ENCODE measurements at places on chromosomes 1 and 21.

DNA sequence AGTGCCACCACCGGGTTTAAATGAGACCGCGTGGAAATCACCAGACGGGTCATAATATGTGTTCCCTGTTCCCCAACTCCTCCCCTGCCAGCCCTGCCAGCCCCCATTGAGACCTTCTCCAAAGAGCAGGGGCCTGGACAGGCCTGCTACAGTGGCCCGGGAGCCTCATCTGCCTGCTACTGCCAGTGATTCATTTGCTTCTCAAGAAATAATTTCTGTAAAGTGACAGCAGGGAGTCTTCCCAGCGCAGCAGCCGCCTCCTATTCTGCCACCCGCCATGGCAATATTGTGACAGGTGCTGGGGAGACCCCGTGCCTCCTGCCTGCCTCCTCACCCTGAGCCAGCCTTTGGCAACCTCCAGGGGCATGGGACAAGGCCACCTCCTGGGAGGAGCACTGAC is 8.9 kb downstream of the IFFO2 start:
- no peak for DNase-seq

DNA sequence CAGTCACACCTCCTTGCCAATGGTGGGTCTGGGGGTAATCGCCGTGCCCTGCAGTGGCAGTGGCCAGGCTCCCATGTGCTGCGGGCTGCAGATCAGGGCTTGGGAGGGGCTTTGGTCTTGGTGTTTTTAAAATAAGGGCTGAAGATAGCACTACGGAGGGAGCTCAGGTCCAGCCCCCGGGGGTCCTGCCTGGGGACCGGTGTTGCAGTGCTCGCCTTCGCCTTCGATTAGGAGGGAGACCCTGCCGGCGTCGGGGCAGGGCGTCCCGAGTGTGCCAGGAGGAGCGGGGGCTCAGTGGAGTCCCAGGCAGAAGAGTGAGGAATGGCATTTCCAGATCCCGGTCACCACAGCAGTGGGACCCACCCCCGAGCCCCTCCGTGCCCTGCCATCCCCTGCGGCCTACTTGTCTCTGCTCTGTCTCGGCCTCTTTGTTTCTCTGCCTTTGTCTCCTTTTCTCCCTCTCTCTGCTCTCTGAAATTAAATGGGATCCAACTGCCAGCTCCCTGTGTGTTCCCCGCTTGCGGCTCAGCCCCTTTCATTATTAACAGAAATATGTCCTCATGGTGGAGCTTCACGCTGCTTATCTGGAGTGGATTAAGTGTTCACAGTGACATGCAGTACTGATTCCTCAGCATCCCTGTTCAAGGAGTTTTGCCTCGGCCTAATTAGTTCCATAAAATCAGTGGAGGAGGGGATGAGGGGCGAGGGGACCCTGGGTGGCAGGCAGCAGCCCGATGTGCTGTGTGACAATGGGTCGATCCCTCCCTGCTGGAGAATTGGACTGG is 44.4 kb downstream of the DMRTB1 start:
- DNase-seq, result no peak

- DNase-seq, result no peak
Measured at GRCh38 chr21:35932232-35932911, 128.0 kb downstream of the SETD4 start.

DNA sequence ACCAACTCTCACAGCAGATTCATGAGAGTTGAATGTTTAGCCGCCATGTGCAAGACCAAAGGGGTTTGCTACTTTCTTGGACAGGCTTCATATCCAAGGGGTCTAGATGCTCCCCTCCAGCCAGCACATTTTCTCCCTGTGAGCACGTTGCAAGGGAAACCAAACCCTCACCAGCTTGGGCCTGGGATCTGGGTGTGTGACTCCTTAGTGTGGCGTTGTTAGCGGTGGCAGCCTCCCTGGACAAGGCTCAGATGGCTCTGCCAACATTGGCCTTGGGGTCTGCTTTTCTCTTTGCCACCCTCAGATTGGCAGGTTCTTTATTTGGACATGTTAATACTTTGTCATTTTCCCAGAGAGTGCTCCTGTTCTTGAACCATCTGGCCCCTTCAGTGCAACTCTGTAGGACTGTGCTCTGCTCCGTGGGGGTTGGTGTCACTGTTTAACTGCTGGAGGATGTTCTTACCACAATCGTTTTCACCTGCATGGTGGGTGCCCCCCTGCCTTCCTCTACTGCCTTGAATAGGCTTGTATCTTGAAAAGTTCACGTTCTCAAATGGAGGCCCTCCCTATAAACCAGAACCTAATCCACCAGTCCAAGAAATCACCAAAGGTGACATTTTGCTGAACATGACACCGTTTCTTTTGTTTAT is 13.4 kb downstream of the ABCG1 start:
- no peak for DNase-seq

DNA sequence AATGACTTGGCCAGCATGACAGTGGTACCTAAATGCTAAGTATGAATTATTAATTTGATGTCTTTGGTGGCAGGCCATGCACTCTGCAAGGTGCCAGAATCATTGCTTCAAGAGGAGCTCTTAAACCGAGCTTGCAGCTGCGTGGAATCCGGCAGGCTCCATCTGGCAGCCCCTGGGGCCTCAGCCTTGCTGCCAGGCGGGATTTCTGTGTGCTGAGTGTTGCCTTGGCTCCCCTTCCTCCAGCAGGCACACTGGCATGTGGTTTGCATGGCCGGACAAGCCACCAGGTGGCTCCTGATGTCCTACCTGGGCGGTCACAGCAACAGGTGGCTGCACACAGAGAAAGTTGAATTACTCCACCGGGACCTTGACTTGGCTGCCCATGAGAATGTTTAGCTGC is 155.4 kb downstream of the URB2 start:
- DNase-seq, result no peak

- DNase-seq, result no peak
Measured at GRCh38 chr1:107739651-107740050, 225.3 kb downstream of the VAV3 start.

- no peak for DNase-seq
Measured at GRCh38 chr1:153485863-153486262, 25.4 kb upstream of the S100A7 start.

DNA sequence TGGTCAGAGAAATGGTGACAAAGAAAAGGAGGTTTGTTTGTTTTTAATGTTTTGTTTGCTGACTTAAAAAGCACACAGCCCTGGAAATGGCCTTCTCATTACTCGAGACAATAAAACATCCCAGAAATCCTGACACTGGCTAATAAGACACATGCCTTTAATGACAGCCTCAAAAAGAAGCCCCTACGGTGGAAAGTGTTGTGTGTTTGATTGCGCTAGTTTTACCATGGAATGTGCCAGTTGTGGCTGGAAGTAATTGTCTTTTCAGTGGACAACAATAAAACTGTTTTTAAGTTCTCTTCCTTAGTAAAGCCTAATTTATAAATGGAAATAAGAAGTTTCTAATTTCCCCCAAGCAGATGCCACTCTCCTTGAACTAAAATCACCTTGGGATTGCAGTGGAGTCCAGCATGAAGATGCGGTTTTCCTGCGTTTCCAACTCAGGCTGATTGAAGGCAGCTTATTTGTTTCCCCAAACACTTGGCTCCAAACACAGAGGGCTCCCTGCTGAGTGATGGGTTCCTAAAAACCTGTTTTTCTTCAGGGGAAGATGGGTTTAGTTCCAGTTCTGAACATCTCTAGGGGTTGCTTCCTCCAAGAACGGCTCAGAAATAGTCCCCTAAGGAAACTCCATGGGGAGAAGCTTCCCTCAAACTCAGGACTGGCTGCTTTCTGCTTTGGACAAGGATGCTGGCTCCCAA is 54.3 kb downstream of the CD247 start:
- DNase-seq, result no peak

- no peak for DNase-seq
Measured at GRCh38 chr1:246128494-246129069, 378.5 kb downstream of the SMYD3 start.

GRCh38 chr1:234901491-234902049 is 227.1 kb downstream of the TOMM20 start:
- no peak for DNase-seq

- DNase-seq, result no peak
Measured at GRCh38 chr21:37149411-37149810, 76.4 kb downstream of the TTC3 start.

GRCh38 chr1:208083016-208083714 is 161.0 kb downstream of the PLXNA2 start:
- no peak for DNase-seq

DNA sequence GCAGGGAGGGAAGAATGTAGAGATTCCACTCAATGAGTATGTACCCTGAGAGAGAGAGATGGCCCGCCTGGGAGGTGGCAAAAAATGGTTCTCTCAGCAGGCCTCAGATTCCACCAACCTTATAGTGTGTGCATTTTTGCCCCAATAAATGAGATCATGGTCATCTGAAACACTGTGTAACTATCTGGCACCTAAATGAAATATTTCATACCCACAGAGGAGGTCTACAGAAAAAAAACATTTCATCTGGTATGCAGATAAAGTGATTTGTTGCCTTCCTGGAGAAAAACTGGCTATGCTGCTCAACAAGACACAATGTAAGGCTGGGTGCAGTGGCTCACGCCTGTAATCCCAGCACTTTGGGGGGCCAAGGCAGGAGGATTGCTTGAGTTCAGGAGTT is 4.9 kb downstream of the TMCO2 start:
- no peak for DNase-seq

- no peak for DNase-seq
Measured at GRCh38 chr1:213320191-213320870, 269.3 kb downstream of the RPS6KC1 start.

DNA sequence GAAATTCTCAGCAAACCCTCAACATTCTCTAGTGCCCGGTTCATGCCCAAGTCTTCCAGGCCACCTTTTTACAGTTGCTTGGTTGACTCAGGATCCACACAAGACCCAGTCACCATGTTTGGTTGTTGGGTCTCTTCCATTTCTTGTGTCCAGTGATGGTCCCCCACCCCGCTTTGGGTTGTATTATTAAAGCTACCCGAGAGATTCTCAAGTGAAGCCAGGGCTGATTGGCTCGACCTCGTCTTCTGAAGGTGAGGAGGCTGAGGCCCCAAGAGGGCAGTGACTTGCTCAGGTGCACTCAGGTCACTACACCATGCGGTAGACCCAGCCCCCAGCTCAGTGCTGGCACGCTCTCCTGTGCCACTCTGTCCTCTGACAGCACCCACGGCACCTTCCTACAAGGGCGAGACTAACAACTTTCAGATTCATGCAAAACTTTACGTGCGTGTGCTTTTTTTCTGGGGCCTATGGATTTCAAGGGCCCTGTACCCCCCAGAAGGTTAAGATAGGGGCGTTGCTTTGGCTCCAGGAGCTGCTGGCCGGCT is 50.3 kb downstream of the CAPN9 start:
- no peak for DNase-seq

DNA sequence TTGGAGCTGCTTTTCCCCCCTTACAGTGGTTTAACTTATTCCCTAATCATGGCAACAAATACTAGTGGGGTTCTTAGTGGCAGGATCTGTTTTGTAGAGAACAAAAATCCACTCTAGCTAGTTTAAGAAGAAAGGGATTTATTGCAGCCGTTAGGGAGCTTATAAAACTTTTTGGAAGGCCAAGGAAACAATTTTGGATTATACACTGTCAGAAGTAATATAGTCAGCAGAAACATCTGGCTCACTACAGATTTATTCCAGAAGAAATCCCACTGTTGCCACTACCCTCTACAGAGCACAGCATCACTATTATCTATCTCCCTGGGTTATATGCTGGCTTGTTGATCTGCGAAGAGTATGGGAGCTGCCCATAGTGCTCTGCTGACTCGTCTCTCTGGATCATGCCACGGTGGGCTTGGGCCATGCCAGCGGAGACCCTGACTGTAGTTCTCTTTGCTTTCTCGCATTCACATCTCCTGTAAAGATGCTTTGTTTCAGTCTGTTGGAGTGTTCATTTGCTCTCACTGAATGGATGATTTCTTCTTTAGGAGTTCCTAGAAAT is 107.5 kb downstream of the ODF2L start:
- no peak for DNase-seq

- DNase-seq, result no peak
Measured at GRCh38 chr1:22629886-22630285, 6.5 kb upstream of the C1QA start.

GRCh38 chr1:53063744-53064515 is 1.9 kb downstream of the PODN start:
- DNase-seq, result no peak

DNA sequence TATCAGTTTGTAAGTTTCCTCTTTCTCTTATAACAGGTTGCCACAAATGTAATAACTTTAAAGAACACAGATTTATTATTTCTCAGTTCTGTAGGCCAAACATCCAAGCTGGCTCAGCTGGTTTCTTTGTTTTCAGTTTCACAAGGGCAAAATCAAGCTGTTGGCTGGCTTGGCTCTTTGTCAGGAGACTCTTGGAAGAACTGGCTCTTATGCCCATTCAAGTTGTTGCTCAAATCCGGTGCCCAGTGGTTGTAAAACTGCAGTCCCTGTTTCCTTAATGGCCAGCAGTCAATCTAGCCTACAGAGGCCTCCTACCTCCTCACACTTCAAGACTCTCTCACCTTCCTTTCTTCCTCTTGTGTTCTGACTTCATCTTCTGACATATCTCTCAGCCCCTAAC is 1171.0 kb downstream of the MRPL39 start:
- DNase-seq, result no peak

GRCh38 chr21:39720126-39720778 is 24.7 kb upstream of the IGSF5 start:
- no peak for DNase-seq

GRCh38 chr1:104932949-104933679 is 1183.4 kb downstream of the AMY1C start:
- DNase-seq, result no peak

- DNase-seq, result no peak
Measured at GRCh38 chr1:3034162-3034561, 12.9 kb downstream of the ACTRT2 start.

- no peak for DNase-seq
Measured at GRCh38 chr1:19439464-19440171, 45.7 kb downstream of the CAPZB start.

DNA sequence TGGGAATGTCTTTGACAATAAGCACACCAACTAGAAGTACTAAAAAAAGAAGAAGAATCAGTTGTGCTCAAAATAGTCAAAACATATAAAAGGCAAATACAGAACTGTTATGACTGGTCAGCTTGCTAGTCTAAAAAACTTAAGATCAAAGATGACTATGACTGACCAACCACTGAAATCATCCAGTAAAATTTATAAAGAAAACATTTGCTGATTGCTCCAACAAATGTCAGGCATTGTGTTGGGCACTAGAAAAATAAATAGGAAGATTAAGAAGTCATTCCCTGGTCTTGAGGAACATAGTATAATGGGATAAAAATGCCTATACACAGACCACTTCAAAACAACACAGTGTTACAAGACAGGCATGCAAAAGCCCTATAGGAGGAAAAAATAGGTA is 9.3 kb upstream of the ANGPTL3 start:
- no peak for DNase-seq
